ENCODE measurements at places on chromosomes 1 and 21. TPM values are rescaled to one million over a fixed set of nuclear protein-coding genes. Genes with fewer than 3 reads are reported as not detected.

Gene BRDT
- not detected for total RNA-seq

Gene FCGR3B
- not detected for total RNA-seq

Gene MCOLN2
- 117 TPM for total RNA-seq

Gene KRTAP19-1
- not detected for total RNA-seq

Gene OR2G6
- not detected for total RNA-seq

Gene CELA3A
- not detected for total RNA-seq

Gene TMEM79
- 9.6 TPM for total RNA-seq

- H3K4me1 ChIP-seq: no peaks in the 10 kb centered on the region
- H3K36me3 ChIP-seq: no peaks in the 10 kb centered on the region
- H3K27me3 ChIP-seq: no peaks in the 10 kb centered on the region
- no peak overlapping the region for H3K27ac ChIP-seq
Observed at GRCh38 chr21:27639286-27639685, 672.4 kb upstream of the ADAMTS5 start.

- no peak for DNase-seq
- H3K36me3 ChIP-seq: no peaks in the 10 kb centered on the region
- H3K4me1 ChIP-seq: no peaks in the 10 kb centered on the region
Observed at GRCh38 chr1:14593302-14593701, 5.2 kb upstream of the KAZN start.

DNA sequence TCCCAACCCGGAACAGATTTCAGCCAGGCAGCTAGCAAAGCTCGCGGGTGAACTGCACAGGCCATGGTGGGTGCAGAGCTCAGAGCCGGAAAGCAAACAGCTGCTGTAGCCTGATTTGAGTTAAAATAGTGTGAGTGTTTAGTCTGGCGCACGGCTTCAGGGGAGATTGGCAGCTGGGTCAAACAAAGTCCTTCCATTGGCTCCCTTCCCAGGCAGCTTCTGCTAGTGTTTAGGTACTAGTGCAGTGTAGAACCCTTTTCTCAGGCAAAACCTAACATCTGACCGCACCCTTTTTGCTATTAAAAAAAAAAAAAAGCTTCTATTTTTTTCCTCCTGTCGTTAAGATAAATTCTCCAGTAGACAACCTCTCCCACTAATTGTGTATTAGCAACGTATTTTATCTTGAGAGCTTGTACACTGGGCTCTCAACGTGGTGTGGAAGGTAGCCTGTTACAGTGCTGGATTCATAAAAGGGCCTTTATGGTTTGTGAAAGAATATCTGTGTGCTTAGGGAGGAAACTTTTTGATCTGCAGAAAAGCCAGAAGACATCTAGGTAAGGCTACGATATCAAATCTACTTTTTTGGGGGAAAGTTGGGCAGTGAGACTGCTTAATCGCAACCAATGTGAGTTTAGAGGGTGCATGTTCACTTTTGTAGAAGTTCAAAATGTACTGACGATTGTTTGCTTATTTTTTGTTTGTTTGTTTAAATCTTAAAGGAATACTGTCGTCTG is 689.6 kb downstream of the USP25 start:
- H3K4me1 ChIP-seq: no peaks in the 10 kb centered on the region
- no peak overlapping the region for H3K27ac ChIP-seq
- H3K27me3 ChIP-seq: no peaks in the 10 kb centered on the region
- H3K4me3 ChIP-seq: no peak overlapping the region
- no peaks in the 10 kb centered on the region for H3K36me3 ChIP-seq

GRCh38 chr1:154186177-154186576 is 5.7 kb downstream of the TPM3 start:
- H3K4me1 ChIP-seq: peaks cover 25% of the 10 kb centered on the region
- no peak overlapping the region for H3K27ac ChIP-seq
- peak; percentile 60 for DNase-seq
- H3K36me3 ChIP-seq: peaks cover 11% of the 10 kb centered on the region
- H3K27me3 ChIP-seq: peaks cover 9% of the 10 kb centered on the region

DNA sequence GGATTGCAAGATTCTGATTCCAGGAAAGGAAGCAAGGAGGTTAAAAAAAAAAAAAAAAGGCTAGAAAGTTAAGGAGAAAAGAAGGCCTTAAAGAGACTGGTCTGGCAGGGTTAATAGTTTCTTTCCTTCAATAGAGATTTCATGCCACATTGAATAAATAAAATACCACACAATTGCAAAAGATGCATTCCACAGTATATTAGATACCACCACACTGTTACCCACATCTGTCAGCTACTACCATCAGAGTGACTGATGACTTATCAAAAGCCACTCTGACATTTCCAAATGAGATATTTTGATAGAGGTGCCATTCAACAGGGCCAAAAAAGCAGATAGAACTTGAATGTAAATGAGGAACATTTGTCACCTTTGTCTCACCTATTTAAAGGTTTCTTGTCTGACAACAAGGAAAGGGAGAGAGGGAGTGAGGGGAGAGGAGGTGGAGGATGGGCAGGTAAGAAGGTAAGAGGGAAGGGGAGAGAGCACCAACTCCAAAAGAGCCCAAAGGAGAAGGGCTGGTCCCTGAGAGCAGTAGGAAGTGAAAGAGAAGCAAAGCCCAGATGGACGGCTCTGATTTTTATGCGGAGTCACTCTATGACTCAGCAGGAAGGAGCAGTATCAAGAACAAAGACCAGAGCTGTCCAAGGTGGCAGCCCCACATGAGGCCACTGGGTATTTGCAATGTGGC is 38.3 kb downstream of the LRRN2 start:
- DNase-seq: peak; percentile 3
- no peak overlapping the region for H3K4me3 ChIP-seq
- H3K4me1 ChIP-seq: peaks cover 7% of the 10 kb centered on the region
- no peaks in the 10 kb centered on the region for H3K36me3 ChIP-seq
- H3K27me3 ChIP-seq: peaks cover 16% of the 10 kb centered on the region

DNA sequence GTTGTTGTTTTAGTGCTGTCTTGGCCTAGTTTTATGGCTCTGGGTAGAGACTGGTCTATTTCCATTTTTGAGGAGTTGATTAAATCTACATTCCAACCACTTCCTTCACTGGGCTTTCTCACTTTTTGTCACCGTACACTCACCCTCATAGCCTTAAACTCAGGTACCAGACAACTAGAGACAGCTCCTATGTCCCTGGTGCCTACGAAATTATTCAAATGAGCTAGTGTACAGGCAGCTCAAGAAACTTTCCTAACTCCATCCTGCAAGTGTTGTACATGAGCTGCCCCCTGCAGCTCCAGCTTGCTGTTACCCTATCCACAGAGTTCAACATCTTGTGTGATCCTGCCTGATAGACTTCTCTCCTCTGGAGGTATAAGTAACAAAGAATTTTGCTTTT is 704.8 kb upstream of the RGS18 start:
- no peak for DNase-seq
- no peak overlapping the region for H3K27ac ChIP-seq
- H3K27me3 ChIP-seq: no peaks in the 10 kb centered on the region

GRCh38 chr1:231678011-231678432 is 51.4 kb downstream of the DISC1 start:
- no peaks in the 10 kb centered on the region for H3K27me3 ChIP-seq
- no peak for DNase-seq
- H3K4me3 ChIP-seq: no peak overlapping the region
- H3K4me1 ChIP-seq: peaks cover 16% of the 10 kb centered on the region

- peaks cover 7% of the 10 kb centered on the region for H3K36me3 ChIP-seq
- H3K27ac ChIP-seq: no peak overlapping the region
- DNase-seq: no peak
Observed at GRCh38 chr1:170668209-170669106, 4.5 kb downstream of the PRRX1 start.

DNA sequence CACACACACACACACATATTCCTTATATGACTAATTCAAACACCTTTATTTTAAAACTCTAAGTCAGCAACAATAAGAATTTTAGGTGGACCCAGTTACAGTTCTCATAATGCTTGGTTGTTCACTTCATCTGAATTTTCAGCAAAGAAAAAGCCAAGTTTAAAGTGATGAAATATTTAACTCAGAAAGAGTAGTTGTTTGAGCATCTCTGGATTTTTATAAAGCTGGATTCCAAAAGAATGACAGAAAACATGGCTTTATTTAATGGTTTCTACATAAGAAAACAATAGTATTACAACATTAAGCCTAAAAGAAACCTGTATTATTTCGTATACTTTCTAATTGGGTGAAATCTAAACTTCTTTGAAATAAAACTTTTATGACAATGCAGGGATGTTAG is 54.2 kb upstream of the ADAMTS5 start:
- no peak overlapping the region for H3K27ac ChIP-seq
- H3K27me3 ChIP-seq: no peaks in the 10 kb centered on the region
- no peak for DNase-seq
- no peak overlapping the region for H3K4me3 ChIP-seq
- H3K4me1 ChIP-seq: no peaks in the 10 kb centered on the region

DNA sequence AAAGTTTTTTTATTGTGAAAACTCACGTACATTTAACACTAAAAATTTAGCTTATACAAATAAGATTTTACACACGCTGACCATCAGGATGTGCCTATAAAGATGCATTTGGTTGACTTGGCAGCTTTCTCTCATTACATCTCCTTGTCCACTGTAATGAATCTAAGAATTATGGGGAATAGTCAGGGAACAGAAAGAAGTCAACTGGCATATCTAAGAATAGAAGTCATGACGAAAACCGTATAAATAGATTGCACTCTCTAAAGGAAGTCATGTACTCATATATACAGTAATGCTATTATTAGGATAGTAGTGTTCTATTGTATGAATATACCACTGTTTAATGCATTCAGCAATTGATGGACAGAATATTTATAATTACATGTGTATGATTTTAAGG is 575.8 kb upstream of the B3GALT2 start:
- no peak overlapping the region for H3K27ac ChIP-seq
- H3K4me3 ChIP-seq: no peak overlapping the region
- no peaks in the 10 kb centered on the region for H3K27me3 ChIP-seq
- no peak for DNase-seq
- no peaks in the 10 kb centered on the region for H3K4me1 ChIP-seq
- H3K36me3 ChIP-seq: no peaks in the 10 kb centered on the region

DNA sequence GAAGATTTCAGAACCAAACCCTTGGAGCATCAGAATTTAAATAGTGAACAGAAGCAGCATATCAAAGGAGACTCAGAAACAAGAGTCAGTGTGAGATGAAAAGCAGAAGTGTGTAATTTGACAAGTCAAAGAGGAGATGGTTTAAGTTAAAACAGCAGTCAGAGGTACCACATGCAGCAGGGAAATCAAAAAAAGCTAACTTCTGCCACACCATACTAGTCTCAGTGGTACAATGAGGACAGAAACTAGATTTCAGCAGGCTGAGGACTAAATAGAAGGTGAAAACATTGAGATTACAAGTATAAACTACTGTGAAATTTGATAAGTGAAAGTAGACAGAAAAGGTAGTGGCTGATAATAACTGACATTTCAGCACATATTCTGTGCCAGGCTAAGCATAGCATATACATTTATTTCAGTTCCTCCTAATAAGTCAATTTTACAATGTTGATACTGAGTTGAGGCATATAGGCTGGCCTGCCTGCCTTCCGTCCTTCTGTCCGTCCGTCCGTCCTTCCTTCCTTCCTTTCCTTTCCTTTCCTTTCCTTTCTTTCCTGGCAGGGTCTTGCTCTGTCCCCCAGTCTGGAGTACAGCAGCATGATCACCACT is 12.6 kb downstream of the SUCO start:
- H3K36me3 ChIP-seq: peaks cover 5% of the 10 kb centered on the region
- no peaks in the 10 kb centered on the region for H3K27me3 ChIP-seq
- H3K4me1 ChIP-seq: peaks cover 23% of the 10 kb centered on the region

DNA sequence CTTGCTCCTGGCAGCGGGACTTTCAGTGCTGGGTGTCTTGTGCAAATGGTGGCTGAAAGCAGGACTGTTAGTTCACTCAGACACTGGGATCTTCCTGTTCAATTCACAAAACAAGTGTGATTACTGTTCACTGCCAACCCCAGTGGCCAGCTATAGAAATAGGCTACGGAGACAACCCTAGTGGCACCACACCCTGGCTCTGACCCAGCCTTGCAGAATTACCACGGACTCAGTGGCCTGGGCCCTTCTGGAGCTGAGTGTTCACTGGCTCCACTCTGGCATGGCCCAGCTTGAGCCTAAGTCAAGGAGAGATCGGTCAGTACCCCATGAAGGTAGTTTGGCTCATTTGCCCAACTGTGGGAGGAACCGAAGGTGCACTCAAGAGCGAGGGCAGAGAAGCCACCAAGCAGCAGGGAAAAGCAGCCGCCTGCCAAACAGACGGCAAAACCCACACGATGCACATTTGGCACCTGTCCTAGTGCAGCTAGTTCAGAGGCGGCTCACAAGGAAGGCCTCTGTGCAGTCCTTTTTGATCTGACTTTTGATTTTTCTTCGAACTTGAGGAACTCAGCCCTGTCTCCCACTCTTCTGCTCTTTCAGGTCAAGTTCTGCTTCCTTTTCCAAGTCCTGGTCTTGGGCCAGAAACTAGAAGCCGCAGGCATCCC is 5.9 kb downstream of the KIAA2013 start:
- H3K4me1 ChIP-seq: peaks cover 31% of the 10 kb centered on the region
- no peak for DNase-seq
- peaks cover 41% of the 10 kb centered on the region for H3K36me3 ChIP-seq
- no peak overlapping the region for H3K27ac ChIP-seq
- H3K4me3 ChIP-seq: no peak overlapping the region
- no peaks in the 10 kb centered on the region for H3K27me3 ChIP-seq

DNA sequence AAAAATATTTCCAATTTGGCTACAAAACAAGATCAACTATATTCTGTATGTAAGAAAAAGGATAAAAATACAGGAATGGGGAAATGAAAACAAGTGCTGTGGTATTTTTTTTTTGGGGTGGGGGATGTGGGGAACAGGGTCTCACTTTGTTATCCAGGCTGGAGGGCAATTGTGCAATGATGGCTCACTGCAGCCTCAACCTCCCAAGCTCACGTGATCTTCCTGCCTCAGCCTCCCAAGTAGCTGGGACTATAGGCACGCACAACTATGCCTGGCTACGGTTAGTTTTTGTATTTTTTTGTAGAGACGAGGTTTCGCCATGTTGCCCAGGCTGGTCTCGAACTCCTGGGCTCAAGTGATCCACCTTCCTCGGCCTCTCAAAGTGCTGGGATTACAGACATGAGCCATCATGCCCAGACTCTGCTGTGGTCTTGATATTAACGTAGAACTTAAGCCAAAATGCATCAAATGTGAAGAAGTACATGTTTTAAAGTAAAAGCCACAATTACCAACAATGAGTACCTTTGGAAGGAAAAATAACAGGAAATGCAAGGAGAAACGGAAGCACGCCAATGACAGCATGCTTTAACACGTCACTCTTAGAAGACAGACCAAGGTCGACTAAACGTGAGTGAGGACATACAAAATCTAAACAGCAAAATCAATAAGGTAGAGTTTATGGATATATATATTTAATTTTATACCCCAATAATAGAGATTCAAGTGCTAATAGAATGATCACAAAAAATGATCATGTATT is 8.8 kb upstream of the ABCB10 start:
- peaks cover 5% of the 10 kb centered on the region for H3K27me3 ChIP-seq
- no peak overlapping the region for H3K4me3 ChIP-seq
- no peaks in the 10 kb centered on the region for H3K36me3 ChIP-seq
- DNase-seq: no peak
- no peak overlapping the region for H3K27ac ChIP-seq

DNA sequence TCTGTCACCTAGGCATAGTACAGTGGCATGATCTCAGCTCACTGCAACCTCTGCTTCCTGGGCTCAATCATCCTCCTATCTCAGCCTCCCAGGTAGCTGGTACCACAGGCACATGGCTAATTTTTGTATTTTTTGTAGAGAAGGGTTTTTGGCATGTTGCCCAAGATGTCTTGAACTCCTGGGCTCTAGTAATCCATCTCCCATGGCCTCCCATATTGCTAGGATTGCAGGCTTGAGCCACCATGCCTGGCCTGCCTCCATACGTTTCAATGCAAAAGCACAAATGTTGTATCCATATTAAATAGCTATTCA is 17.6 kb upstream of the GBP3 start:
- H3K27me3 ChIP-seq: peaks cover 1% of the 10 kb centered on the region
- peaks cover 18% of the 10 kb centered on the region for H3K36me3 ChIP-seq
- peak overlapping the region; percentile 36 for H3K27ac ChIP-seq
- no peak for DNase-seq
- H3K4me3 ChIP-seq: no peak overlapping the region
